ENCODE measurements at places on chromosomes 2 and 18.

DNA sequence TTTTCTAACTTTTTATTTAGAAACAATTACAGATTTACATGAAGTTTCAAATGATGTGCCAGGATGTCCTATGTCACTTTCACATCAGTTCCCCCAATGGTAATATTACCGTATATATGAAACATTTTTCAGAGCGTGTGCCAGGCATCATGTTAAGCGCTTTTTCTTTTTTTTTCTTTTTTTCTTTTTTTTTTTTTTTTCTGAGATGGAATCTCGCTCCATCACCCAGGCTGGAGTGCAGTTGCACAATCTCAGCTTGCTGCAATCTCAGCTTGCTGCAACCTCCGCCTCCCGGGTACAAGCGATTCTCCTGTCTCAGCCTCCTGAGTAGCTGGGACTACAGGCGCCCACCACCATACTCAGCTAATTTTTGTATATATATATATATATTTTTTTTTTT lies 5.6 kb upstream of the PPP4R1 start:
- no peak for DNase-seq

DNA sequence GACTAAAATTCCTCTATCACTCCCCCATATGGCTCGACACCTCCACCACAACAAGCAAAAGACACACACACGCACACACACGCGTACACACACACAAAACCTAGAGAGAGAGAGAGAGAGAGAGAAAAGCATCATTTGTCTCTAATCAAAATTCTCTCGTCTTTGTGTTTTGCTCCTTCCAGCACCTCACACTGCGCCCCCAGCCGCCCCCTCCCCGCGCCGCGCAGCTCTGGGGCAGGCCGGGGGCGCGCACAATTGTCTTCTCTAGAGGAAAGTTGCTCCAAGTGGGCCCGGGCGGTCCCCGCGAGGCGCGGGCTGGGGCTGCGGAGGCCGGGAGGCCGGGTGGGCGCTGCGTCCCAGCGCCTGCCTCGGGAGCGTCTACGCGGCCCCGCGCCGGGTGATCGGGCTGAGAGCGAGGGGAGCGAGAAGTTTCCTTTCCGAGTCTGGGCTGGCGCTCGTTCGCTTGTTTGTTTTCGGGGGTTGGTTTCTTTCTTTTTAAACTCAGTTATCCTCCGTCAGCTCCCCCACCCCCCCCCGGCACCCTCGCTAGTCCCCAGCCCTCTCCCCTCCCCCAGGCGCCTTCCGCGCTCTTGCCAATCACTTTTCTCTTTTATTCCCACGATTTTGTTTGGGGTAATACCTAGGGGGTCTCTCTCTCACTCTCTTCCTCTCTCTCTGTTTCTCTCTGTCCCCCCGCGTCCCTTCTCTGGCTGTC lies 4.1 kb downstream of the ZEB2 start:
- DNase-seq, result peak; percentile 77

- no peak for DNase-seq
Observed at GRCh38 chr2:124530203-124530602, 505.1 kb downstream of the CNTNAP5 start.

- DNase-seq, result no peak
Observed at GRCh38 chr2:151904807-151905206, 76.6 kb upstream of the ARL5A start.

GRCh38 chr2:527581-527980 lies 149.6 kb downstream of the TMEM18 start:
- no peak for DNase-seq

- no peak for DNase-seq
Observed at GRCh38 chr18:78737006-78737915, 242.4 kb upstream of the SALL3 start.

Data from upper lobe of right lung (tissue), 1 donor.